ENCODE measurements at places on chromosomes 2 and 18. TPM values are rescaled to one million over a fixed set of nuclear protein-coding genes. Genes with fewer than 3 reads are reported as not detected.
A peak's percentile ranks its signal among the peaks of the same experiment; 100 is the strongest.

DNA sequence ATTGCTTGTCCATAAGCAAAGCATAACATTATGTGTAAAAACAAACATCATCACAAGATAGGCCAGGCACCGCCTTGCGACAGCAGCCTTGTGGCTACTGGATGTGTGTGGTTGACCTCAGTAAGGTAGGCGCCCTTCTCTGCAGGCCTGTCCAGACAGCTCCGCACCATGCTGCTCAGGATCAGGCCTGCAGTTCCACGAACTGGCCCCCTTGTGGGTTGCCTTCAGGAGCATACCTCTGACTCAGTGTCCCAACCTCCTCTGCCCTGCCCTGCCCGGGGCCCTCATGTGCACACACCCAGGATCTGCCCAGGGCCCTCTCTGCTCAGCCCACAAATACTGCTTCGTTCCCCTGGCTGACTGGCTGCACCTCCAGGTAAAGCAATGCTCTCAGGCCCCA lies 16.1 kb upstream of the ZNF236 start:
- no peaks in the 10 kb centered on the region for H3K27me3 ChIP-seq
- no peak overlapping the region for H3K4me3 ChIP-seq
- H3K36me3 ChIP-seq = peaks cover 11% of the 10 kb centered on the region
- H3K27ac ChIP-seq = no peak overlapping the region
- peaks cover 12% of the 10 kb centered on the region for H3K4me1 ChIP-seq
- no peak for DNase-seq

GRCh38 chr2:157375384-157375783 lies 49.8 kb upstream of the ERMN start:
- H3K4me3 ChIP-seq = no peak overlapping the region
- peaks cover 37% of the 10 kb centered on the region for H3K36me3 ChIP-seq
- DNase-seq = no peak
- H3K27ac ChIP-seq = no peak overlapping the region
- H3K27me3 ChIP-seq = no peaks in the 10 kb centered on the region

DNA sequence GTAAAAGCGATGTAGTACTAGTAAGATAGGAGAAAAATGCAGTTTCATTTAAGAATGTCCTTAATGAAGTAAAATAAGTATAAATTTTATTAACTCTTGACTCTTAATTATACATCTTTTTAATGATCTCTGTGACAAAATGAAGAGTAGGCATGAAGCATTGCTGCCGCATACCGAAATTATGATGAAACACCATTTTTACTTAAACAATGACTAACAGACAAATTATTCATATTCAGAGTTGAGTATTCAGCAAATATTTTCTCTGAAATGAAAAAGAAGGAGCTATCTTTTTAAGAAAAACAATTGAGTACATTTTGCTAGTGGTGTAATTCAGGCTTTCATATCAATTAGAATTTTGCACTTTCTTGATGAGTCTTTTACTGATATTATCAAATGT lies 150.6 kb upstream of the DOCK10 start:
- no peaks in the 10 kb centered on the region for H3K4me1 ChIP-seq
- H3K27me3 ChIP-seq = peaks cover 10% of the 10 kb centered on the region
- no peak for DNase-seq
- no peak overlapping the region for H3K27ac ChIP-seq
- no peak overlapping the region for H3K4me3 ChIP-seq

- H3K36me3 ChIP-seq = peaks cover 12% of the 10 kb centered on the region
- DNase-seq = no peak
- no peak overlapping the region for H3K4me3 ChIP-seq
- H3K27me3 ChIP-seq = no peaks in the 10 kb centered on the region
Measured at GRCh38 chr2:204031056-204031455, 94.5 kb downstream of the ICOS start.

DNA sequence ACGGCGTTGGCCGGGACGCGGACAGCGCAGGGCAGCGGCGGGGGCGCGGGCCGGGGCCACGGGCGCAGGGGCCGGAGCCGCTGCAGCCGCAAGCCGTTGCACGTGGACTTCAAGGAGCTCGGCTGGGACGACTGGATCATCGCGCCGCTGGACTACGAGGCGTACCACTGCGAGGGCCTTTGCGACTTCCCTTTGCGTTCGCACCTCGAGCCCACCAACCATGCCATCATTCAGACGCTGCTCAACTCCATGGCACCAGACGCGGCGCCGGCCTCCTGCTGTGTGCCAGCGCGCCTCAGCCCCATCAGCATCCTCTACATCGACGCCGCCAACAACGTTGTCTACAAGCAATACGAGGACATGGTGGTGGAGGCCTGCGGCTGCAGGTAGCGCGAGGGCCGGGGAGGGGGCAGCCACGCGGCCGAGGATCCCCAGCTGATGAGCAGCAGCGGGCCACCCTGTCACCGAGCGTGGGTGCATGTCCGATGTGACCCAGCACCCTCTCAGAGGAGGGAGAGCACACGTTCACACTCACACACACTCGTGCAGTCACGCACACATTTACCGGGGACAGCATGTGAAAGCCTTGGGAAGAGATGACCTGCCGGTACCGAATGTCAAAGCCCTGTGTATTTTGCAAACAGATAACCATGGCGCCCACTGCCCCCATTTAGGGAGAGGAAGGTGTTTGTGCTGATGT lies 4.2 kb downstream of the GDF7 start:
- H3K27me3 ChIP-seq = peaks cover 66% of the 10 kb centered on the region
- no peak for DNase-seq
- peaks cover 4% of the 10 kb centered on the region for H3K4me1 ChIP-seq
- H3K4me3 ChIP-seq = no peak overlapping the region
- peak overlapping the region; percentile 31 for H3K27ac ChIP-seq

SLC14A1 gene
- 7.3 TPM for total RNA-seq

GRCh38 chr2:98110741-98111140 lies 23.8 kb downstream of the VWA3B start:
- peaks cover 41% of the 10 kb centered on the region for H3K27me3 ChIP-seq
- no peaks in the 10 kb centered on the region for H3K36me3 ChIP-seq

GRCh38 chr18:48950536-48951447 lies at the start of gene SMAD7:
Gene SMAD7 (minus strand): TSS chr18:48950965. CDS start chr18:48950424, 541 bp downstream.
- H3K27ac ChIP-seq = peak within 1 kb of the TSS; percentile 86
- peaks cover 39% of the 10 kb centered on the region for H3K36me3 ChIP-seq
- no peaks in the 10 kb centered on the region for H3K27me3 ChIP-seq
- H3K4me3 ChIP-seq = peak within 1 kb of the TSS; percentile 94

- no peaks in the 10 kb centered on the region for H3K4me1 ChIP-seq
- no peak overlapping the region for H3K4me3 ChIP-seq
- peaks cover 12% of the 10 kb centered on the region for H3K27me3 ChIP-seq
- H3K36me3 ChIP-seq = no peaks in the 10 kb centered on the region
Measured at GRCh38 chr18:8571399-8571798, 37.8 kb upstream of the RAB12 start.

SP5 gene
- total RNA-seq = not detected

SERPINB10 gene
- not detected for total RNA-seq

GRCh38 chr2:172050479-172051125 lies 34.7 kb upstream of the DLX1 start:
- H3K4me3 ChIP-seq = no peak overlapping the region
- H3K4me1 ChIP-seq = peaks cover 5% of the 10 kb centered on the region
- no peak for DNase-seq
- no peaks in the 10 kb centered on the region for H3K27me3 ChIP-seq
- no peaks in the 10 kb centered on the region for H3K36me3 ChIP-seq

DNA sequence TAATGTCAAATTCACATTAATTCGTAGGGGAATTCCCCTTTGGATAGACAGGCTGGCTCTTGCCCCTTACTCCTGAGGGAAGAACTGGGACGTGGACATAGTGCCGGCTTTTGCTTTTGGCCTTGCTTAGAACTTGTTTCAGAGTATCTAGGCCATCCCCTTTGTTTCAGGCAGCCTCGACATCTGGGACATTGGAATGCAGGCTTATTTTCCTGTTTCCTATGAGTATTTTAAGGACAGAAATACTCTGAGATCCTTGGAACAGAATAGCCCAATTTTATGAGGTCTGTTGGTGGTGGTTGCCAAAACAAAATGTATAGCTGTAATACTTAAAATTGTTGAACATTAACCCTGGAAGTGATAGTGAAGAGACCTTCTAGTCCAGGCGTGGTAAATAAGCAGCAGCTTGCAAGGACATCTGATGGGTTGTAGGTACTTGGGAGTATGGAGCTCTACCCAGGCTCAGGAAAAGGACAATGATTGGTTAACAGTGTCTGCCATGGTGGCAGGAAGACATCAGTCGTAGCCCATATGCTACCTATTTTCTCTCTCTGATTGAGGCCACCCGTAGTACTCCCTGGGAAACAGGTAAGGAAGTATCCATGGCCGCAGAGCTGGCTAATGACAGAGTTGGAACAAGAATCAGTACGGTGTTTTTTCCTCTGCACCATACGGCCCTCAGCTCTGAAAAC lies 112.4 kb downstream of the CDK15 start:
- H3K27me3 ChIP-seq = peaks cover 6% of the 10 kb centered on the region

- no peaks in the 10 kb centered on the region for H3K4me1 ChIP-seq
- H3K4me3 ChIP-seq = no peak overlapping the region
- DNase-seq = no peak
- no peaks in the 10 kb centered on the region for H3K36me3 ChIP-seq
- no peaks in the 10 kb centered on the region for H3K27me3 ChIP-seq
- H3K27ac ChIP-seq = no peak overlapping the region
Measured at GRCh38 chr18:55380589-55380988, 207.4 kb downstream of the TCF4 start.

DNA sequence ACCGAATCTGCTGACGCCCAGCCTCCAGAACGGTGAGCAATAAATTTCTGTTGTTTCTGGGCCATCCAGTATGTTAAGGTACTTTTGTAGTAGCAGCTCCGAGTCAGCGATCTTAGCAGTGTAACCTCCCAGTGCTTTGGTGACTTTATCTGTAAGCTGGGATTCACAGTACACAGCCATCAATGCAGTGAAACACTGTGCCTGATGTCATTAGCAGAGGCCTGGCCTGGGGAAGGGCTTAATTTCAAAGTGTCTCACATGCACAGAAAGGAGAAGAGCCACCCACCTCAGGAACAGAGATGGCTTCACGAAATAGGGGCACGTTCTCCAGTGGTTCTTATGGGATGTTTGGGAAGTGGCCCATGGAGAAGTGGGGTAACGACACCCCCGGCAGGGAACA lies 281.2 kb downstream of the PHLPP1 start:
- H3K36me3 ChIP-seq = no peaks in the 10 kb centered on the region
- no peaks in the 10 kb centered on the region for H3K4me1 ChIP-seq
- H3K27me3 ChIP-seq = peaks cover 12% of the 10 kb centered on the region
- H3K27ac ChIP-seq = no peak overlapping the region
- no peak for DNase-seq
- no peak overlapping the region for H3K4me3 ChIP-seq

ECEL1 gene
- not detected for total RNA-seq

DNA sequence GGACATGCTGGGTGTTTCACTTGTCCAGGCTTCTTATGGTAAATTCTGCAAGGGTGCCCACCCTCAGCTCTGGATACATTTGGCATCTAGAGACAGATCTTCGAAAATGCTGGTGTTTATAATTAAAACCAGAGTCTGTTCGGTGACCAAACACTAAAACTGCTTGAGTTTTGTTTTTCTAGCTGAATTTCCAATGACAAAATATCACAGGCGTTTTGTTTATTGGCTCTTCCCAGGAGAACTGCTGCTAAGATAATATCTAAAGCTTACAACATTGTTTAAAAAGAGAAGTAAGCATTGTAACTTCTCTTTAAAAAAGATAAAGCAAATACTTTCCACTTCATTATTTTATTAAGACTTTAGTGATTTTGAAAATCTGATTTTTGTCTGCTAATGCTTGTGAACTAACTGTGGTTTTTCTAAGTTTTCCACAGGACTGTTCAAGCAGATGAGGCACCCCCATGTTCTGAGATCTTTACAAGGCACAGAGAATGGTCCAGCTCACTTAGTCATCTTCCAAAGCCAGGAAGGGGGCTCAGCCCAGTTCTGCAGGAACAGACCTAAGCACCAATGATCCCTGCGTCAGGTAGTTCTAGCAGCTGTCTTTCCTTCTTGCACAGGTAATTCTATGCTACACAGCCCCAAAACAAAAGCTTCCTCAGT lies 94.8 kb upstream of the LTBP1 start:
- H3K27ac ChIP-seq = no peak overlapping the region
- no peaks in the 10 kb centered on the region for H3K36me3 ChIP-seq
- no peaks in the 10 kb centered on the region for H3K4me1 ChIP-seq
- H3K27me3 ChIP-seq = no peaks in the 10 kb centered on the region

CHRNG gene
- not detected for total RNA-seq

TMEM17 gene
- total RNA-seq = not detected

DNA sequence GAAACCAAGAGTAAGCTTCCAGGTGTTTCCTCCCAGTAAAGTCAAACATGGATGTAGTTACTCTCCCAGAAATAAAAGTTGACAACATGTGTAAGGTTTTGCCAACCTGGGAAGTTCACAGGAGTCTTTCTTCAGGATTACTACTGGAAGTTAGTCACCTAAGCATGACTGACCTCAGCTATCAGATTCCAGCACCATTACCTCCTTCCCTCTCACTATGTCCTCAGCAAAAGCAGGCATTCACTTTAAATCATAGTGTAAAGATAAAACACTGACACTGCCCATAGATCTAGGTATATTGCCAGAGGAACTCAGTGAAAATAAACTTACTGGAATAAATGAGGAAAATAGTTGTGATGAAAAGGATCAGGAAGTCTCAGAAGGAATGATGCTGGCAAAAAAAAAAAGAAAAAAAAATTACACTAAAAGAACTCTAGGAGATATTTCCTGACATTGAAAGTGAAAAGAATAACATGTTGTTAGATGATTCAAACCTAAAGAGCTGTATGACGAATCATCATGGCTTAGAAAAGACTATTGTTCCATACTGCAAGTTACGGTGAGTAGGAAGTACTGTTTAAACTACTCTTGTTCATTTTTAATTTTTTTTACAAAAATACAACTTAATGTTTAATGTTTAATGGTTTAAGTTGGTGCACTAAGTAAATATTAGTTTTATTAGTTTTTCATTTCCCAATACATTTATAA lies 484.5 kb upstream of the ZNF804A start:
- H3K4me1 ChIP-seq = no peaks in the 10 kb centered on the region
- no peak overlapping the region for H3K27ac ChIP-seq
- no peak for DNase-seq
- no peak overlapping the region for H3K4me3 ChIP-seq
- H3K36me3 ChIP-seq = no peaks in the 10 kb centered on the region

DNA sequence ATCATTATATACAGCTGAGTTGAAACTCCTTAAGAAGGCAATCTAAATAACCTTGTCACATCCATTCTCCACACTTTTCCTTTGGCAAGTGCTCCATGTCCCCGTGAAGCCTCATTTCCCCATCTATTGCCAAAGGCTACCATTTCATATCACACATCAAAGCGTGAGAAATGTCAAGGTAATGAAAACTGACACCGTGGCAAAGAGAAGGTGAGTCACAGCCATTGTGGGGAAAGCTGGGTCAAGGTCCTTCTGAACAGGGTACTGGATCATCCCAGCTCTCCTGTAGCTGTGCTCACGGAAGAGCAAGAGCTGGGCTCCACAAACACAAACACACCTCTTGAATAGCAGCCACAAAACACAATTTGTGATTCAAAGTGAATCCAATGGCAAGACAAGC lies 58.2 kb upstream of the REG3G start:
- no peaks in the 10 kb centered on the region for H3K36me3 ChIP-seq
- H3K4me1 ChIP-seq = no peaks in the 10 kb centered on the region
- no peak for DNase-seq
- no peak overlapping the region for H3K27ac ChIP-seq
- no peaks in the 10 kb centered on the region for H3K27me3 ChIP-seq

TMEM87B gene
- total RNA-seq = 20.1 TPM

Data from activated CD4-positive, alpha-beta T cell treated with anti-CD3 and anti-CD28 coated beads, Interleukin-2, amount 10 ng/mL, durations not matched to agents 7 days and 5 days (primary cell).